ENCODE measurements at places on chromosomes 13 and 19.
A peak's percentile ranks its signal among the peaks of the same experiment; 100 is the strongest.

DNA sequence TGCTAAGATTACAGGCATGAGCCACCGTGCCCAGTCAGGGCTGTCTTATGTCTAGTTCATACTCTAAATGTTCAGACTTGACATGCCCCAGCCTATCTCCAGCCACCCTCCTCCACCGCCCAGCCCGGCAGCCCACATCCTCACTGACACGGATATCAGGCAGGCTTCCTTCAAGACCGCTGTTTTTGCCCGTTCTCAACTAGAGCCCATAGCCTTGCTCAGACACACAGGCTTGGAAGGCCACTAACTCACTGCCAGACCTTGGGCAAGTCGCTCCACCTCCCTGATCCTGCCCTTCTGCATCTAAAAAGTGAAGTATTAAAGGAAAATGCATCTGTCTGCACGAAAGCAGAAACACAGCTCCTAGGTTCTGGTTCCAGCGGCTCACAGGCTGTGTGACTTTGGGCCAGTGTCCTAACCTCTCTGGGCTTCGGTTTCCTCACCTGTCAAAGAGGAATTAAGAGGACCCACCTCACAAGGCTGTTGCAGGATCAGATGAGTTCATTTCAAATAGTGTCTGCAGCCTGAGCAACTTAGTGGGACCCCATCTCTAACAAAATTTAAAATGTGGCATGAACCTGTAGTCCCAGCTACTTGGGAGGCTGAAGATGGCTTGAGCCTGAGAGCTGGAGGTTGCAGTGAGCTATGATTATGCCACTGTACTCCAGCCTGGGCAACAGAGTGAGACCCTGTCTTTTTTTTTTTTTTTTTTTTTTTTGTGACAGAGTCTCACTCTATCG lies 14.5 kb upstream of the CERS4 start:
- no peak for DNase-seq

- DNase-seq, result no peak
Observed at GRCh38 chr13:59099182-59099974, 1064.3 kb downstream of the DIAPH3 start.

DNA sequence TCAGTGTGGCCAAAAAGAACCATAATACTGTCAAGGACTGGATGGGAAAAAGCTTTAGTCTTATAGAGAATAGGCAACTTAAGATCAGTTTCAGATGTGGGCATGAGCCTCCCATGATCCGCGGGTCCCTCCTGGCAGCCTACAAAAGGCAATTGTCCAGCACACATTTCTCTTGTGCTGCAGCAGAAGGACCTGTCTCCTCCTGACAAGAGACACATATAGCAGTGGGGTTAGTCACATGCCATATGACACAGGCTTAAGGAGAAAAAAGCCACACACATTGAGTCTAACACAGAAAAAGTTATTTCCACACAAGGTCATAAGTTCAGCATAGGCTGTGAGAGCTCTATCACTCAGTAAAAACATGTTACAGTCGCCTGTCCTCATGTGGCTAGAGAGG lies 1378.7 kb upstream of the PRR20A start:
- no peak for DNase-seq

DNA sequence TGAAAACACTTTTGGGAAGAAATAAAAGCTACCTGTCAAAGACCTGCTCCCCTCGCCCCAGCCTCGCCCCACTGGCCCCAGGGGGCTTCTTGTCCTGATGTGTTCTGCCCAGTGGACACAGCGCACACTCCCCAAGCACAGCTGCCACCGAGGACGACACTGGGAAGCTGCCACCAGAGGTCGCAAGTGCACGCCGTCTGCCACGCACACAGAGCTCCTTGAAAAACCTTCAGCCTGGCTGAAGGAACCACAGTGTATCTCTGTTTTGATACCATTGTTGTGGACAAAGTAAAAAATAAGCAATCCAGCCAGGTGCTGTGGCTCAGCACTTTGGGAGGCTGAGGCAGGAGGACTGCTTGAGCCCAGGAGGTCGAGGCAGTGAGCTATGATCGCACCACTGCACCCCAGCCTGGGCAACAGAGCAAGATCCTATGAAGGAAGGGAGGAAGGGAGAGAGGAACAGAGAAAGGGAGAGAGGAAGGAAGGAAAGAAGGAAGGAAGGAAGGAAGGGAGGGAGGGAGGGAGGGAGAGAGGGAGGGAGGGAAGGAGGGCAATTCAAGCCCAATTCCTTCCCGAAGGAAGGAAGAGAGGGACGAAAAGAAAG lies 57.3 kb downstream of the CEBPG start:
- peak; percentile 85 for DNase-seq

- DNase-seq, result no peak
Observed at GRCh38 chr19:38657633-38658222, 10.3 kb downstream of the ACTN4 start.

GRCh38 chr13:97001636-97002035 lies 7.4 kb upstream of the OXGR1 start:
- DNase-seq, result no peak

DNA sequence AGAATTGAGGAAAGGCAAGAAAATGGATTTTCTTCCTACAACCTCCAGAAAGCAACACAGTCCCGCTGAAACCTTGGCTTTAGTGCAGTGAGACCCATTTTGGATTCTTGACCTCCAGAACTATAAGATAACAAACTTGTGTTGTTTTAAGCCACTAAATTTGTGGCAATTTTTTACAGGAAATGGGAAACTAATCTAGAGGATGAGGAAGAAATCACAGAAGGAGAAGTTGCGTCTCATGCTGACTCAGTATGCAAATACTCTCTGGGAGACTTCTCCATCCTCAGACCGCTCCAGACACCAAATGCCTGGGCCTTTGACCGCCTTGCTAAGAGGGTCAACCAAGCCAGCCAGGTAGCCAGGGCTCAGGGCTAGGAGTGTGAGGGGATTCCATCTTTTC lies 13.1 kb upstream of the CEACAM16 start:
- no peak for DNase-seq

DNA sequence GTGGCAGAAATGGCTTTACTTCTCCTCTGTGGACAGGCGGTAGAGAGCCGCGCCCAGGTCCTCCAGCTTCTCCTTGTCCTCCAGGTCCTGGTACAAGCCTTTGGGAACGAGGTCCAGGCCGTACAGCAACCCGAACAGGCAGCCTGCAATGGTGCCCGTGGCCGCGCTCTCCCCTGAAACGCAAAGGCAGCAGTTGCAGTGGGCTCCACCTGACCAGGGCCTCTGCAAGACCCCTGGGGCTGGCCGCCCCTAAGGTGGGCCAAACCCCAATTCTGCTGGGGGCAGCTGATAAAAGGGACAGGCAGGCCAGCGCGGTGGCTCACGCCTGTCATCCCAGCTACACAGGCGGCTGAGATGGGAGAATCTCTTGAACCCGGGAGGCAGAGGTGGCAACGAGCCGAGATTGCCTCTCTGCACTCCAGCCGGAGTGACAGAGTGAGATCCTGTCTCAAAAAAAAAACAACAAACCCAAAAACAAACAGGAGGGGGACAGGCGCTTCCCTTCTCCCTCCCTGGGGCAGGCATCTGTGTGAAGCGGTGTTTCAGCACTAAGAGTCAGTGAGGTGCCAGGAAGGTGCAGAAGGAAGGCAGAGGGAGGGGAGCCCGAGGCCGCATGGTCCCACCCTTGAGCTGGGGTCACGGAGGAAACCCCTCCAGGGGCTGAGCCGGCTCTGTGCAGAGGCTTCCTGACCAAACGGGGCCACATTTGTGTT lies 30.3 kb downstream of the ADPRHL1 start:
- DNase-seq, result peak; percentile 86

DNA sequence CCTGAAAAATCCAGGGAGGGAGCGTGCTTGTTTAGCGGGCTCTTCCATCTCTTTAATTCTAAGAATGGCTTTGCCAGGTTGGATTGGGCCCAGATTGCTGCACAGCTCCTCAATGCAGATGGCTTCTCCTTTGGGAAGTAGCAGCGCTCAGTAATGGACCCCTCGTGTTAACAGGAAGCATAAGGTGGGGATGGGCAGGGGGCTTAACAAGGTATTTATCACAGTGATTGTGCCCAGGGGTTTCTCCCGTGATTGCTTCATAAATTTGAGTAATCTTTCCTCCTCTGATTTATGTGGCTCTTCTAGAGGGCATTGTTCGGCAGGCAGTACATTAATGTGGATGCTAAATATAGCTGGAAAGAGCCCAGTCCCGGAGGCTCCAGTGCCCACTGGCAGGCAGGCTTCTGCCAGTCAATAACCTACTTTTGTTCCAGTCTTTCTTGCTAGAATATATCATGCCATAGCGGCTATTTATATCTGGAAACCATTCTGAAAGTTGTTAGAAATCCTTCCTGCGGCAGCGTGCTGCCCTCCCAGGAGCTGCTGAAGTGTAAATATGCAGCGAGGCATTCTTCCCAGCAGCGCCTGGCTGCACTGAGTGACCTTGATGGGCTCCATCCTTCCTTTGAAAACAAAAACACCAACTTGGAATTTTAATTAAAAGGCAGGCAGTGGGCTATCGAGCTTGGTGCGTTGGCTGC lies 65.0 kb downstream of the FGF9 start:
- DNase-seq, result no peak

DNA sequence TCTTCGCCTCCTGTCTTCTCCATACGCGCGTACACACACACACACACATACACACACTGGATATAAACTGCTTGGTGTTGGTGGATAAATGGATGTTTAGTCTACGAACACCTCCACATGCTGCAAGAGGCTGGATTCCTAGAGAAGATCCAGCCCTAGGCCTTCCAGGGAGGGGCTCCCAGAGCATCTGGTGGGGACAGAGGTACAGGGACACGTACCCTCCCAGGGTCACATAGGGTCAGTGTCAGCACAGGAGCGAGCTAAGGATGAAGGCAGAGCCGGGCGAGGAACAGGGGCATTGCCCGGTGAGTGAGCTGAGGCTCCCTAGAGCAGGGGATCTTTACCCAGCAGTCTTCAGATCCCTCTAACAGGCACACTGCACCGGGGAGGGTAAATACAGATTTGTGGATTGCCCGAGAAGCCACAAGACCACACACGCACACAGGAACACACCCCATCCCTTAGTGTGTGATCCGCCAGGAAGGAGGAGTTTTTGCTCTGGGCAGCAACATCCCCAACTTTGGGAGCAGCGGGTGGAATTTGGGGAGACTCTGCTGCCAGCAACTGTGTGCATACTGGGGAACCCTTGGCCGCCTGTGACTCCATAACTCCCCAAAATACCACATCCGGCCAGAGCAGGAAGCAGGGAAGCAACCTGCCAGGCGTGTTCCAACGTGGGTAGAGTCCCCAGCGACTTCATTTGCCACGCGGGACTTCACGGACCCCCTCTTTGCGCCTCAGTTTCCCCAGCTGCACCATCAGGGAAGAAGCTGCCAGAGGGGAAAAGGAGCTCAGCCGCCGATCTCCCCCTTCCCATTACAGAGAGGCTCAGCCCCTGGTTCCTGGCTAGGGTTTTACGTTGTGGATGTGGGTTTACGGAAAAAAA lies 5.8 kb upstream of the TLE2 start:
- no peak for DNase-seq

- DNase-seq, result no peak
Observed at GRCh38 chr19:289651-290371, 1.4 kb downstream of the PLPP2 start.

- no peak for DNase-seq
Observed at GRCh38 chr19:35963514-35963913, 27.3 kb downstream of the LRFN3 start.

- DNase-seq, result no peak
Observed at GRCh38 chr19:16342002-16342715, 17.5 kb downstream of the KLF2 start.

DNA sequence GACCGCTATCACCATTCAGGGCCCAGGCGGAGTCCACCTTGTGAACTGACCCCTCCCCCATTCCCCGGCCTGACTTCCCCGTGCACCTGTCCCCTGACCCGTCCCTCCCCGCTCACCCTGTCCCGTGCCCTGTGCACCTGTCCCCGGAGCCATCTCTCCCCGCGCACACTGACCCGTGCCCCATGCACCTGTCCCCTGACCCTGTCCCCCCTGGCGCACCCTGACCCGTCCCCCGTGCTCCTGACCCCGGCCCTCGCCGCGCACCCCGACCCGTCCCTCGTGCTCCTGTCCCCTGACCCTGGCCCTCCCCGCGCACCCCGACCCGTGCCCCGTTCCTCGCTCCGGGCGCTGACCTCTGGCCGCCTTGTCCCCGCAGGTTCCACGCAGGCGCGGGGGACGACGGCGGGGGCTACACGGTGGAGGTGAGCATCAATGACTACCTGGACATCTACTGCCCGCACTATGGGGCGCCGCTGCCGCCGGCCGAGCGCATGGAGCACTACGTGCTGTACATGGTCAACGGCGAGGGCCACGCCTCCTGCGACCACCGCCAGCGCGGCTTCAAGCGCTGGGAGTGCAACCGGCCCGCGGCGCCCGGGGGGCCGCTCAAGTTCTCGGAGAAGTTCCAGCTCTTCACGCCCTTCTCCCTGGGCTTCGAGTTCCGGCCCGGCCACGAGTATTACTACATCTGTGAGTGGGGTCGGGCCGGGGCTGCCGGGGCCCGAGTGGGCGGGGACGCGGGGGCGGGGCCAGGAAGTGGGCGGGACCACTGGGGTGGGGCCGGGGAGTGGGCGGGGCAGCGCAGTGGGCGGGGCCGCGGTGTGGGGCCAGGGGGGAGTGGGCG lies 9.7 kb downstream of the EFNA2 start:
- no peak for DNase-seq

DNA sequence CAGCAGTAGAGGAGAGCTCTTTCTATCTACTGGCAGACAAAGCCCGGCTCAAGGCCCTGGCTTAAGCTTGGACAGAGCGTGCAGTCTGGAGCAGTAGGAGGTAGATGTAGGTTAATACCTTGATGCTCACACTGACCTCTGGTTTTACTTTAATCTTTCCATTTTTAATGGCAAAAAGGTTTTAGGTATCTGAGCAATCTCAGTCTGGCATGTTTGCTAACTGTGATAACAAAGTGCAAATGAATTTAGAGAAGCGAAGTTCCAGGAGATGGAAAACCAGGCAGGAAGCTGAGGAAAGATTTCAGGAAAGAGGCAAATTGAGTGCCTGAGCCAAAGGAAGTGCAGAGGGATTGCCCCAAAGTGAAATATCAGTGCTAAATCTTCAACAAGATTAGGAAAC lies 356.6 kb downstream of the FOXO1 start:
- no peak for DNase-seq

DNA sequence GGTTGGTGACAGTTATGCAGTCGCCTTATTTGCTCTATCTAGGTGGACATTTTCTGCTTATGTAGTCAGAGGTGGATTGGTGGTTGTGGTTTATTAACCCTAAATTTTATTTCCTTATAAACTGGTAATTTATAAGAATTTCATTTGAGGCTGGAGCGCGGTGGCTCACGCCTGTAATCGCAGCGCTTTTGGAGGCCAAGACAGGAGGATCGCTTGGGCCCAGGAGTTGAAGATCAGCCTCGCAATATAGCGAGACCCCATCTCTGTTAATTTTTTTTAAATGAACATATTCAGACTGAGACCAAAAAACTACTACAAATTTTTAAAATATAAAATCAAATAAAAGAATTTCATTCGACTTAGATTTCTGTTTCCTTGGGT lies 810 bp downstream of the ZNF627 start:
- peak; percentile 4 for DNase-seq

DNA sequence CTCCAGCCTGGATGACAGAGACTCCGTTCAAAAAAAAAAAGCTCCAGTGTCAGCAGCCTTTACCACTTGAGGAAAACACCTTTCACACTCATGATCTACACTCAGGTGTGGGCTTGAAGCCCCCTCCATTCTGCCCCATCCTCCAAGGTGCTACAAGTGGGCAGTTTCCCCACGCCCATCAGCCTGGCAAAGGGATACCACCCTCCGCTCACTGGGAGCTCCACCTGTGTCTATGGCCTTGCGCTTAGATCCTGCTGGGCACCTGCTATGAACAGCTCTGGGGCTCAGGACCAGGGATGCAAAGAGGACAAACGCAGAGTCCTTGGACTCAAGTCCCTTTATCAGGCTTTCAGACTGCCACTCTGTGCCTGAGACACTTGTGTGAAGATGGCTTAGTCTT lies 127.8 kb downstream of the CRYL1 start:
- DNase-seq, result no peak

GRCh38 chr13:41409611-41410010 lies 47.7 kb upstream of the RGCC start:
- no peak for DNase-seq
